ENCODE measurements at places on chromosomes 2 and 18.

DNA sequence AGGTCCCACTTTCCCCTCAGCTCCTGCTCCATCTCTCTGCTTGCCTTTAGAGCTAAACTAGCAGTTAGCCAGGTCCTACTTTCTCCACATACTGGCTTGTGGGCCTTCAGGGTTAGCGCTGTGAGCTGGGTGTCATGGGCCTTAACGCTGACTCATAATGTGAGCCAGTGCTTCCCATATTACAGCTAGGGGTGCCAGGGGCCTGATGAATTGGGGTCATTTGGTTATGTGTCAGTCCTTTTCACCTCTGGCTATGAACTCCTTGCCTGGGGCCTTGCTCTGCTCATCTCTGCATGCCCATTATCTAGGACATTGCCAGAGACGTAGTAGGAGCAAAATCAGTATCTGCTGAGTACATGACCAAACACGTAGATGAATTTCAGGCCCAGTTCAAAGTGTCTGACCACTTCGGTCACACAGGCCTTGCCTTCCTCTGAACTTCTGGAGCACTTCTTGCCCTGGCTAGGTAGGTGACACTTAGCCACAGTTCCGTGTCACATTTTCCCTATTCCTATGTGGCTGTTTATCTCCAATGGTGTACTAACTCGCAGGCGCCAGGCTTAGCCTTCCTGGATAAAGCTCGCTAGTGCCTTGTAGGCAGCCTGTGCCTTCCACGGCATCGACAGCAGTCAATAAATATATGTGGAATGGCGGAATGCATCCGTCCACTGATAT lies 103.2 kb upstream of the SIX3 start:
- DNase-seq, result no peak

DNA sequence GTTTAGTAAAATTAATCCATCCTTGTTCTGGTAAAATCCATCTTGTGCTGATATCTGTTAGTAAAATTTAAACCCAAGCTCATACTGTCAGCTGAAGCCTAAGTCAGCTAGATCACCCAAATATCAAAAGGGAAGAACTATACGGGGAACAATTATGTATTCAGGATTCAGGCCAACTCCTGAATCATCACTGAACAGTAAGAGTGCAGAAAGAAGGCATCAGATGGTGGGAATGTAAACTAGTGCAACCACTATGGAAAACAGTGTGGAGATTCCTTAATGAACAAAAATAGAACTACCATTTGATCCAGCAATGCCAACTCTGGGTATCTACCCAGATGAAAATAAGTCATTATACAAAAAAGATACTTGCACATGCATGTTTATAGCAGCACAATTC lies 81.8 kb downstream of the RAPGEF4 start:
- DNase-seq, result no peak

GRCh38 chr2:135839713-135840112 lies 2.7 kb upstream of the LCT start:
- DNase-seq, result no peak

DNA sequence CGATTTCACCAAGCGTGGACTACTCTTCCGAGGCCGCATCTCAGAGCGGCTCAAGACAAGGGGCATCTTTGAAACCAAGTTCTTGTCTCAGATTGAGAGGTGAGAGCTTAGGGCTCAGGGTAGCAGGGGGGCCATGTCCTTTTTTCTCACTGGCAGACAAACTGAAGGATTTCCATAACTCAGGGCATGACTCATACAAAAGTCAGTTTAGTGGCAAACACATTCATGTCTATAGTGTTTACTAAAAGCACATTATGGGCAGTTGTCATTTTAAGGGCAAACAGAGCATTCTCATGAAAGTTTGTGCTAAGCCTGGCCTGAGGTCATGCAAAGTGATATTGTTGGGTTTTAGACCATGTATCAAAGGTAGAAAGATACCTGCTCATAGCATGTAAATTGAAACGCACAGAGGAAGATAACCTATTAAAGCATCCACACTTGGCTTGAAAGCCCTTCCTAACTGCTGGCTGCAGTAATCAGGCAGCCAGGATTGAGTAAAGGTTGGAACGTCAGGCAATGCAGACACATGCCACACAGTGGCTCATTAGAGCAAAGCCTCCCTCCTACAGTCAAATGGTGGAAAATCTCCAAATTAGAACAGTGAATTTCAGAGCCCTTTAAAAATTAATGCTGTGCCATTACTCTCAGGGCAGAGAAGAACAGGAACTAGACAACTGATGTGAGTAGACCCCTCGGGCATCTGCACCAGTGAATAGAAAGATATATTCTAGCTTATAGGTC lies 54.2 kb downstream of the HK2 start:
- DNase-seq, result no peak

DNA sequence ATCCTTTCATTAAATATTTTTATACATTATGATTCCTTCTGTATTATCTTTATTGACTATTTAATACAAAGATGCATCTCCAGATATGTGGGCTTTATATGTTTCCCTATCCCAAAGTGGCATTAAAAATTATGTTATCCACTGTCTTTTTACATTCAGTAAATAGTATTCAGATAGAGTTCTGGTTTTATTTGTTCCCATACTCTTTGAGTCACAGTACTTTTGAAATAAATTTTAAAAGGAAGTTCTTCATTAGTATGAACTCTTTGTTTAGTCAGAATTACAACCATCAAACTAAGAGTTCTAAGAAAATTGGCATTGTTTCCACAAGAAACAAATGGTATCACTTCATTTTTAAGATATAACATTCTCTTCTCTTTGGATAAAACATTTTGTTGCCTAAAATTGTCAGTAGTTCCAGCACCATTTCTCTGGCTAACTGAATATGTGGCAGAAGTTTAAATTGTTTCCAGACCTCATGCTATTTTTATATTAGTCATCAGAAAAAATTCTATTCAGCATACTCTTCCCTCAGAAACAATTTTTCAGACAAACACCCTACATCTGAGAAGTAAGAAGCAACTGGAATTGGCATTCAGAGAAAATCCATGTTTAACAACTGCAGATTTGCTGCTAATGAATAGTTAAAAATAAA lies 88.5 kb upstream of the COL5A2 start:
- DNase-seq, result no peak

GRCh38 chr2:28702878-28703277 lies 48.8 kb upstream of the PPP1CB start:
- DNase-seq, result no peak

DNA sequence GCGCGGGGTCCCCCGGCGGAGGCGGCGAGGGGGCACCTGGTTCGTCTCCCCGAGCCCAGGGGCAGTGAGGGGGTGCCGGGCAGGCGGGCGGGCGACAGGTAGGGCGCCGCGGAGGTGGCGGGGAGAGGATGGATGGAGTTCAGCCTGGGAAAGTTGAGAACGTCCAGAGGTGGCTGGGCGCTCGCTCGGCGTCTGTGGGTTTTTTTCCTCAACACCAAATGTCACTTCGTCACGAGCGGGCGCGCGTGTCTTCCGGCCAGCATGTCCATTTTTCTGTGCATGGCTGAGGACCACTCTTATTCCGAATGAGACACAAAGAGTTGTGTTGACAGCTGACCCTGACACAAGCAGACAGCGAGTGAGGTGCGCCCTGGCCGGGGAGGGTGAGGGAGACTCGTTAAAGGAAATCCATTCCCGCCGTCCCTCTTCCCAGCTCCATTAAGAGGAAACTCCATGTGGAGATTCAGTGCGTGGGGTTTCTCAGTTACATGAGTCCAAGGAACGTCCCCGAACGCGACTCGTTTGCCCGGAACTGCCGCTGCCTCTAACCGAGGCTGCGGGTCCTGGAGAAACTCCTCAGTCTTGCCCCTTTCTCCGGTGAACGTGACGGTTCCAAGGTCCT lies 859 bp downstream of the GREB1L start:
- DNase-seq, result no peak

DNA sequence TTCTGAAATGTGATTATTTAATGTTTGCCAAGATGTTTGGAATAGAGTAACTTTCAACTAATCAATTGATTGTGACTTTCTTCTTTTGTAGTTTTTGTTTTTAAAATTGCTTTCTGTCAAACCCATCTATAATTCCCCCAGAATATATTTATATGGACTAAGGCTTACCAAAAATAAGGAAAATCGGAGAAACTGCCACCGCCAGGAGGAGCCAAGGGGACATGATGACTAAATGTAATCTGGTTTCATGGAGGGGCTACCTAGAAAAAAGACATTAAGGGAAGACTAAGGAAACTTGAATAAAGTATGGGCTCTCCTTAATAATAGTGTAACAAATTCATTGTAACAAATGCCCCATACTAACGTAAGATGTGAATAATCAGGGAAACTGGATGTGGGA lies 19.5 kb downstream of the BOLA3 start:
- no peak for DNase-seq

GRCh38 chr2:70852824-70853223 lies 17.2 kb upstream of the CD207 start:
- DNase-seq, result no peak

GRCh38 chr2:221676566-221677172 lies 104.6 kb upstream of the EPHA4 start:
- DNase-seq, result no peak

DNA sequence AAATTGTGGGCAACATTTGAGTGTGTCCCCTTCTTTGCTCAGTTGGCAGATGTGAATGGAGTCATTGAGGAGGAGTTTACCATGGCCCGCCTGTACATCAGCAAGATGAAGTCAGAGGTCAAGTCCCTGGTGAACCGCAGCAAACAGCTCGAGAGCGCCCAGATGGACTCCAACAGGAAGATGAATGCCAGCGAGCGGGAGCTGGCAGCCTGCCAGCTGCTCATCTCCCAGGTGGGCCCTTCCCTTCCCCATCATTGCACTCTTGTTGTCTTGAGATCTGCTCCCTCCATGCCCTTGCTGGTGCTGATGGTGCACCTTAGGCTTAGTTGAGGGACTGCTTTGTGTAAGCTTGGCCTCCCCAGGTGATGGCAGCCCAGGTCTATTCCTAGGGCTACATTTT lies 47.5 kb upstream of the LYPD6B start:
- no peak for DNase-seq

GRCh38 chr18:39348757-39349156 lies 1783.2 kb upstream of the CELF4 start:
- DNase-seq, result no peak

GRCh38 chr2:159803235-159803962 lies 5.4 kb upstream of the CD302 start:
- DNase-seq, result no peak

GRCh38 chr18:48820483-48821250 lies 130.1 kb downstream of the SMAD7 start:
- no peak for DNase-seq

DNA sequence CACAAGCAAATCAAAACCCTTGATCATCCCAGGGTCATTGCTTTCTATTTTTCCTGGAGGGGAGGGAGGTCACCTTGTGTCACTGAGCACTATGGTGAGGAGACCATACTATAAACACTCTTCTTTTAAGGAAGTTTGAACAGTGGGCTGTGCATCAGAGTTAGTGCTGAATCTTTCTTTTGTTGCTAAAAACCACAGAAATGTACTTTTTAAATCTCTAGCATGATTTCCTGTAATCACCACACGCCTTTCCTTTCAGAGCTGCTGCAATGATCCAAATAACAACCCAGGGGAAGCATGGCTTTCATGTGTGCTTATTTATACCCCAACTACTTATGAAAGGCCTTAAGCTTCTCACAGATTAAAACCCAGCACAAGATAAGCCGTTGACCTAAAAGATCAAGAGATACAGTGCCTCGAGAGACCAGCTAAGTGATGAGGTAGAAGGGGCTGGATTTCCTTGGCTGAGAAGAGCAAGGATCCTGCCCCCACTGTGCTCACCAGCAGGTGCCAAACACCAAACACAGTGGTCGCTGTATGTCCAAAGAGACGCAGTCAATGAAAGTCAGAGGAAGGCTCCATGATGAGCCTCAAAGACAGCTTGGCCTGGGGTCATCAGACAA lies 34.7 kb downstream of the TRABD2A start:
- DNase-seq, result no peak

- peak; percentile 26 for DNase-seq
Measured at GRCh38 chr2:241788572-241788971, 11.9 kb downstream of the GAL3ST2 start.

- DNase-seq, result no peak
Measured at GRCh38 chr18:32542221-32542798, 71.6 kb upstream of the GAREM1 start.

GRCh38 chr2:234189786-234190300 lies 139.3 kb downstream of the SPP2 start:
- no peak for DNase-seq

DNA sequence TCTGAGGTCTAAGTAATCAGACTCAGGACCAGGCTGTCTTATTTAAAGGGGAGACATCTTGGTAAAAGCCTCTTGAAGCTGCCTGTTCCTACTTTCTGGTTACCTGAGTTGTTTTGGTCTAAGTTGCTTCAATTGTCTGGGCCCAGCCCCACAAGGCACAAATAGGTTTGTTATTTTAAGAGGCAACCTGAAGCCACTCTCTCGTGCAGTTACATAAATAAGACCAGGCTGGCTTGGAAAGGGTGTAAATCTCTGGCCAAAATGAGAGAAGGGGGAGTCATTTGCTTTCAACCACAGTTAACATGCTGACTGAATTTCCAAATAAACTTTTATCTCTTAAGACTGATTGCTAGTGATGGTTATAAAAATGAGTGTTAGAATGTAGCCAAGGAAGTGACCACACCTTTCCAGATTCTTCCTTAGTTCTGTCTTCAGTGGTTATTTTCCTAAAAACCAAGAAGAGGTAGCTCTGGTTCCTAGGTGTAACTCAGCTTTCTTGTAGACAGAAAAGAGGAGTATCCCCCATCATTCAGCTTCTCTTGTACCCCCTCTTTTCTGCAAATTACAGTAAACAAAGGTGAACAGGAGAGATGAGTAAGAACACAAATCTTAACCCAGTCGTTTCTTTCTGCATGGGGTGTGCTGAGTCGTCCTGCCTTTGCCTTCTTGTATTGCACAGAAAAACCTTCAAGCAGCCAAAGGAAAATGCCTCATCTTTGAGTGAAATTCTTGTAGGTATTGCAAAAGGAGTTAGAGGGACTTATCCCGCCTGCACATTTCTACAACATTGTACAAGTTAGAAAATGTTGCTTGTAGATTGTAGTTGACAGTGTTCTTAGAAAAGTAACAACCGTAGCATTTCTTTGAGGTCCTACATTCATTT lies 161.5 kb upstream of the NT5C1B start:
- no peak for DNase-seq

GRCh38 chr2:235106874-235107639 lies 155.2 kb downstream of the SH3BP4 start:
- DNase-seq, result no peak
